ENCODE measurements at places on chromosomes 6 and 20.

DNA sequence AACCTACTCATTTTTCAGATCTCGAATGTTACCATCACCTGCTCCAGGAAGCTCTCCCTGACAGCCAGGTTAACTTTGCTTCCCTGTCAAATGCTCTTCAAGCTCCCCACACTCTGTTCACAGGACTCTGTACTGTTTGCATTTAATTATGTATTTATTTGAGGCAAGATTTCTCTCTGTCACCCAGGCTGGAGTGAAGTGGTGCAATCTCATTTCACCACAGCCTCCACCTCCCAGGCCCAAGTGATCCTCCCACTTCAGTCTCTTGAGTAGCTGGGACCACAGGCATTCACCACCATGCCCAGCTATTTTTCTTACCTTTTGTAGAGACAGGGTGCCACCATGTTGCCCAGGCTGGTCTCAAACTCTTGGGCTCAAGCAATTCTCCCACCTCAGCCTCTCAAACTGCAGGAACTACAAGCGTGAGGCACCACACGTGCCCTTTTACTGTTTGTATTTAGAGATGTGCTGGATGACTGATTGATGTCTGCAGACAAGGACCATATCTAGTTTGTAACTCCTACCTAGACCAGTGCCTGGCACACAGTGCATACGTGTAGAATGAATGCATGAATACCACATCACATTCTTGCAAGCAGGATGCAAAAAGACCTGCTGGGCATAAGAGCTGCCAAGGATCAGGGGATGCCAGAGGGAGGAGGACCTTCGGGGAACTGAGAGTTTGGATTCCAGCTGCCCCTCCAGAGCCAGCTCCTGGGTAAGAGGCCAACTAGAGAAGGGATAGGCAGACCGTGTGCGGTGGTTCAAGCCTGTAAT lies 15.6 kb upstream of the CBFA2T2 start:
- DNase-seq, result no peak

GRCh38 chr6:106895703-106896040 lies 78.9 kb downstream of the CD24 start:
- DNase-seq, result no peak

DNA sequence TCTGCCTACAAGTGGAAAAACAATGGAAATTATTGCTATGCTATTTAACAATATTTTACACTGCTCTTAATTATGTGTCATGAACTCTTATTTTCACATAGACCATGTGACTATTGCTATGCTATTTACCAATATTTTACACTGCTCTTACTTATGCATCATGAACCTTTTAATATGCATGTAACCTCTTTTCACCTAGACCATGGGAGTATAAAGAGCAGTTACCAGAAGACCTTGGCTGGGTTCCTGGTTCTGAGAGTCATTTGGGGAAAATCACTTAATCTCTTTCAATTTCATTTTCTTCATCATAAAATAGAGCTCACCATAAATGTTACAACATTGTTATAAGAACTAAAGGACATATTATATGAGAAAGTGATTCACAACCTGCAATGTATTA lies 223.8 kb upstream of the RNF217 start:
- no peak for DNase-seq

DNA sequence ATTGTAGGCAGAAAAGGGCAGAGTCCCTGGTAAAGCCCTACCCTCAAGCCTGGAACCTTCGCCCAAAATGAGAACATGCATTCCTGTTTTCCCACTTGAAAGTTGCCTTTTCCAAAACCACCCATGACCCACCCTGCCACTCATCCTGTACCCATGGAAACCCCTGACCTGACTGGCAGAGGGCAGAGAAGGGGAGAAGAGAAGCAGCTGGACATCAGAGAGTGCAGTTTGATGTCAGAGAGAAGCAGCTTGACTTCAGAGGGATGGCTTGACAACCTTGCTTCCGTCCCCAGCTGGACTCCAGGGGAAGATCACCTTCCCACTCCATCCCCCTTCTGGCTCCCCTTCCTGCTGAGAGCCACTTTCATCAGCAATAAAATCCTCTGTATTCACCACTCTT lies 123.6 kb upstream of the SHLD1 start:
- DNase-seq, result no peak

DNA sequence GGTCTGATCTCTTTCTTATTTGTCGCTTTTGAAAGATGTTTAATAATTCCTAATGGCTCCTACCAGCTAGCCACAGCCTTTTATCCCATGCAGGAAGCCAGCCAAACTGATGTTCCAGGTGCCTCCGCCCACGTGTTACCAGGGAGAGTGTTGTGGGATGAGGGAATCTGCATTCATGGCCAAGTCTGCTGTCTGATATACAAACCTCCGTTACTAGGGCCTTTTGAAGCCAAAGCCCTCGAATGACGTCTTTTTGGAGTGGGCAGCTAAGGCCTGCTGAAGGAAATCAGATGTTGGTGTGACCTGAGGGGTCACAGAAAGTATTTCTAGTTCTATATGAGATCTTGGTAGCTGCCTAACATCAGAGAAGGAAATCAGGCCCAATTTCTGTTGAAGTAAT lies 21.3 kb downstream of the STK35 start:
- no peak for DNase-seq

- DNase-seq, result no peak
These were observed 175.0 kb downstream of the HAO1 start for GRCh38 chr20:7765221-7765620.

DNA sequence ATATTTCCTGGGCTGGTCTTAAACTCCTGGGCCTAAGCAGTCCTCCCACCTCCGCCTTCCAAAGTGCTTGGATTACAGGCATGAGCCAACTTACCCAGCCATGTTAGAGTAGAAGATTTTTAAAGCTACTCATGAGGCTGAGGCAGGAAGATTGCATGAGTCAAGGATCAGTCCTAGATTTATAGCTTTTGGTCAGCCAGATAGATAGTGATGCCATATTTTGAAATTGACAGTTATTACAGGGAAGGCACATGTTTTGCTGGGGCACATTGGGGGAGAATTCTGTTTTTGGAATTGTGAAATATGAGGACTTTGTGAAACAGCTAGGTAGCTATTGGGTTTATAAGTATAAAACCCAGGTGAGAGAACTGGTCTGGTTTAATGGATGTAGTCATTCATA lies 40.9 kb downstream of the DOP1A start:
- DNase-seq, result no peak

DNA sequence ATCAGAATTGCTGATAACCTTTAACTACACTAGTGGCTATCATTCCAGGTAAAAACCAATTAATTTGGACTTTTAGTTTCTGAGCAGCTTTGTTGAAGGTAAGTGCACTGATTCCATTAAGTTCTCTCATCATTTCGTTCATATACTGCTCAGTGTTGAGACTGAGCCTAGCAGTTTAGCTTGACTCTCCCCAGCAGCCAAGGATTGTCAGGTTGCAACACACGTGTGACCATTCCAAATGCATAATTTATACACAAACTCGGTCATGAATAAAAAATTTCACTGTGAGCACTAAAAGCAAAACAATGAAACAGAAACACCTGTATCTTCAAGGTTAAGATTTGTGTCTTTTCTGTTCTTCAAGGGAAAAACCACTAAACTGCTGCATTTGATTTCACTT lies 8.9 kb downstream of the FERMT1 start:
- DNase-seq, result no peak

DNA sequence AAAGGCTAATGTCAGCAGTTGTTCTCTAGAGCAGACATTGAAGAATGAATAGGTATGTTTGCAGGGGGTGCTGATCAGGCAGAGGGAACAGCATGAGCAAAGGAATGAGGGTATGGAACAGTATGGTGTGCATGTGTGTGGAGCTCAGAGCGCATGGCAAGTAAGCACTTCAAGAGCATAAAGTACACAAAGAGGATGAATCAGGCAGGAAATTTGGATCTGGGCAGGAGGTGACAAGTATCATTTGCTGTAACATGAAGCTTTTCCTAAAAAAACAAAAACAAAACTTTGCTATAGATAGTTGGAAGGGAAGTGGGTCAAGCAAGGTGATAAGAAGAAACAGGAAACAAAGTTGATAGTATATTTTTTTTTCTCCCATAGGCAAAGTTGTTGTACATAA lies 746.8 kb downstream of the HDGFL1 start:
- DNase-seq, result no peak

GRCh38 chr20:41524980-41525613 lies 93.1 kb downstream of the CHD6 start:
- no peak for DNase-seq

DNA sequence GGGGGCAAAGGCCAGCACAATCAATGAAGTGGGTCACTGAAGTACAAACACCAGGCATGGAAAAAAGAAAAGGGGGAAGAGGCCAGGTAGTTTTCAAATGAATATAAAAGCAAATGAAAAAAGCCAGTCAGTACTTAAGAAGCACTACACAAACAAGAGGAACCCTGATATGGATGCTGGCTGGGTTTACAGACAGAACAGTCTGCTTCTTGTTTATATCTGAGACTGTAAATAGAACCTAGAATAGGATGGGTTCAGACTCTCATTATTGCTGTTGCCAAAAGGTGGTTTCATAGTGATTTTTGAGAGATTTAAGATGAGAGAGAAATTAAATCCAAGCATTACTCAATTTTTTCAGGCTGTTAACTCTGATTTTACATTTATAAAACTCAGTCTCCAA lies 24.1 kb downstream of the USP45 start:
- no peak for DNase-seq

DNA sequence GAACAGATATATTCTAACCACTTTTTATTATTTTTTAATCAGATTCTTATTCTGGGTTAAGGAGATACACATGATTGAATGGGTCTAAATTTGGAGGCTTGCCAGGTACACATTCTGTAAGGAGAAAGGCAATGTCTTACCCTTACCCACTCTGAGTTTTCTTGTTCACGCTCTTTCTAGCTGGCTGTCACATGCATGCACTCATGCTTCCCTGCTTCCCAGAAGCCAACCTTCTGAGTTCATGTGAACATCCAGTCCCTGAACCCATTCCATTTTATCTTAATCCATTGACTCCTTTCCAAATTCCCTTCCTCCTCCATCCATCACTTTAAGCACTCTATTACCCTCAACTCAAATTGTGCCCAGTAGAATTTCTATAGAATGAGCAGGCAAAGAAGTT lies 17.5 kb upstream of the MOCS1 start:
- no peak for DNase-seq

- no peak for DNase-seq
These were observed 34.6 kb downstream of the JAG1 start for GRCh38 chr20:10639077-10639736.

Measured in stimulated activated CD8-positive, alpha-beta memory T cell treated with anti-CD3 and anti-CD28 coated beads, Interleukin-15, amount 100 ng/mL, for 4 hours (primary cell).